ENCODE measurements at places on chromosomes 7 and 10. TPM values are rescaled to one million over a fixed set of nuclear protein-coding genes. Genes with fewer than 3 reads are reported as not detected.

The IGFBP1 gene
- not detected for total RNA-seq

The FFAR4 gene
- total RNA-seq = 0.31 TPM

The GNAI1 gene
- total RNA-seq = 65.8 TPM

The RBP4 gene
- 42.7 TPM for total RNA-seq

The FAS gene
- 27.5 TPM for total RNA-seq

The ASB15 gene
- total RNA-seq = not detected

The SLC18A3 gene
- not detected for total RNA-seq

The PDE6C gene
- not detected for total RNA-seq

The CCDC136 gene
- 5.9 TPM for total RNA-seq

The ADAM22 gene
- total RNA-seq = 8.5 TPM

Measured in sciatic nerve (tissue), 2 donors.